ENCODE measurements at places on chromosomes 16 and 17.

DNA sequence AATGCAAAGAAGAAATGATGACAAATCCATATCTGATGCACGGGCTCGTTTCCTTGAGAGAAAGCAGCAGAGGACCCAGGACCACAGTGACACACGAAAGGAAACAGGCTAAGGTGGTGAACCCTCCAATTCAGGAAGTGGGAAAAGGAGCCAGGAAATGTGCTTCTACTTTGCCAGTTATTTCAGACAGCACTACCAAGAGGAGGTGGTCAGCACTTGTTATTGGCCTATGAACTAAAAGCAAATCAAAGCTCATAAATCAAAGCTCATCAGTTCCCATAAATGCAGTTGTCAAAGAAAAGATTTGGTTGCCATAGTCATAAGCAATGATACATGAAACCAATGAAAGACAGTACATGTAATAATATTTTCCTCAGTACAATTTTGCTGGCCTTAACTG is 12.6 kb upstream of the CLTC start:
- DNase-seq, result no peak

DNA sequence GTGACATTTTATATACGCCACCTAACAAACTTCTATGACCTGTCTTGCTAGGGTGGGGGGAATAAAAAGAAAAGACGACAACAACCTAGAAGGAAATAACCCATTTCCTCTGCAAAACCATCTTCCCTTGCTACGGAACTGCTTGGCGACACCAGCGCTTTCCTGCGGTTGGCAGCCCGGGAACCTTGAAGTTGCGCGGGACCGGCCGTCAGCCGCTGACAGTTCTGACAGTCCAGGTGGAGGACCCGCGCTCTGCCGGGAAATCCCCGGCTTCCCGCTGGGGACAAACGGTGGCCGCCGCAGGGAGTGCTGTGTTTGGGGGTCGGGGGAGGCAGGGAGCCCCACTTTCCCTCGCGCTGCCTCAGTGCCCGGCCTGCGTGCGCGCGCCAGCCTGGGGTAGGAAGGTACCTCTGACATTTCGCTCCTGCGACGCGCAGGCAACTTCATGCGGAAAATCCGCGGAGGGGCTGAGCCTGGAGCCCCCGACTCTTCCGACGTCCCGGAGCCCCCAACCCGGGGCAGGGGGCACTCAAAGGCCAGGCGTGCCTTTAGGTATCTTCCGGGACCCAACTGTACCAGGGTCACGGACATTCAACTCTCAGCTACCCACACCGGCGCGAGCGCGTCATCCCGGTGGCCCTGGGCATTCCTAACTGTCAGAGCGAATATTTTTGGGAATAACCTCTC is 516 bp downstream of the SLC16A6 start:
- DNase-seq, result no peak

- DNase-seq, result no peak
Observed at GRCh38 chr16:21116148-21116693, 34.4 kb downstream of the DNAH3 start.

- DNase-seq, result no peak
Observed at GRCh38 chr16:23821467-23821866, 14.3 kb upstream of the PRKCB start.

DNA sequence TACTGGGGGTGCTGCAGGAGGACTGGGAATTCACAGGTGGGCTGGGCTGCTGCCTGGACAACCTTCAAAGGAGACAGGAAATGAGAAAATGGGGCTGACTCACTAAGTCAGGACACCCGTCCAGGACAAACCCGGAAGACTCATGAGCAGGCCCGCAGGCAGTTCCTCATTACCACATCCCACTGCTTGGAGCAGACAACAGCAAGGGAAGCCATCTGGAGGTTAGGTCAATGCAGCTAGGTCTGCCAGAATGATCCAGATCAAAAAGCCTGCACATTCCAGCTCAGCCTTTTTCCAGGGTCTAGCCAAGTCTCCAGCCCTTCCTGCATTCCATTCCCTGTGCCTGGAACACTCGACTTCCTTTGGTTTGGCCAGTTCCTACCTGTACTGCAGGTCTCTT is 536.5 kb upstream of the CDH11 start:
- no peak for DNase-seq

DNA sequence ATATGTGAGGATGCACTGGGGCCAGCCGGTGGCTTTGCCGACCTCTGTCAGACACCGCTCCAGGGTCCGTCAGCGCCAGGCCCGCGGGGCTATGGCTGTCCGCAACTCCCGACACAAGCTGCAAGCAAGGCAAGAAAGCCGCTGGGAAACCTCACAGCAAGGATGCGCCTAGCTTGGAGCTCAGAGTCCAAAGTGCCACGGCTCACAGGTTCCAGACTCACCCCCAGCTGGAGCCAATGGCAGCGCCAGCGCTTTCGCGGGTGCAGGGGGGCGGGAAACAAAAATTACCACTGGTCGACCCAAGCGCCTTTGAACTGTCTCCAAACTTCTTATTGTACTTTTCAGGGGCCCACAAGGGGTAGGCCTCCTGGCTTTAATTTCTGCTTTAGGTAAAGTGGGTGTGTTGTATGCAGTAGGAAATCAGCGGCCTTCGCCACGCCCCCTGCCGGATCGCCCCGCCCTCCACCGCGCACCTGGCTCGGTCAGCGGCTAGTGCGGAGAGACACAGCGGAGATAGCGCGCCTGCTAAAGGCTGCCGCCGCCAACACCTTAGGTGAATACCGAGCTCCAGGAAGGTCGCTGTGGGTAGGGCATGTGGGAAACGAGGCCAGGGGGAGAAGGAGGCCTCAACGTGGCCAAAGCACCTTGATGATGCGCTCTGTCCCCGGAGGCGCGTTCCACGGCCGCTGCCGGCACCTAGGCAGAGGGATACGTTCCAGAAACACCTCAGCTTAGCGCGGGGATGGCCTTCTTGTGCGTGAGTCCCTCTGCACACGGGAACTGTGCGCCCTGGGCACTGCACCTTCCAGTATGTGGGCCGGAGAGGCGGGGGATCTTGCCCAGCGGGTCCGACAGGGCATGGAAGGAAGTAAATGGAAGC is 61.0 kb upstream of the RBL2 start:
- no peak for DNase-seq

DNA sequence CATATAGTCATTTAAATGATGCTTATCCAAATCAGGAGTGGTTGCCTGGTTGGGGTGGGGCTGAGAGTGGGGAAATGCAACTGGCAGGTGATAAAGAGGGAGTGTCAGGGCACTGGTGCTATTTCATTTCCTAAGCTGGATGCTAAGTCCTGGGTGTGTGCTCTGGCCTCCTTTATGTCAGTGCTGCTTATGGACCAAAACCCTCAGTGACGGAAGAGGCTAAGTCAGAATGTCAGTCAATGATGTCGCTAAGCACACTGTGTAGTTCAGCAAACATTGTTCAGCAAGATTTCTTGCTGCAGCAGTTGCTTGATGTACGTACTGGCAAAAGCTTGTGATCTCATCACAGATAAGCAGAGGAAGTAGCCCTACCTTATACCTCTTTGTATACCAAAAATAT is 16.4 kb upstream of the FLCN start:
- DNase-seq, result no peak

DNA sequence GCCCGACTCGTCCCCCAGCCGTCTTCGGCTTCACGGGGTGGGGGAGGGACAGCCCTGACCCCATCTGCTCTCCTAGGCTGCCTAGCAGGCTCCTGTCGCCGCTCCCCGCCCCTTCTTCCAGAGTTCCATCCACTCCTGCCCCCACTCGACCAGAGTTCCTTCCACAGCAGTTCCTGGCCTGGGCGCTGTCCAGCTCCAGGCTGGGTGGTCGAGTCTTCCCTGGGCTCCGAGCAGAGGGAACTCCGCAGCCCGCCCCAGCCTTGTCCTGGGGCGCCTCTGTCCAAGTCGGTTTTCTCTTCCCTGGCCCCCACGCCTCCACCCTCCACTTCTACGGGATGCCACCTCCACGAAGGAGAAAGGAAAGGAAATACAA is 1.4 kb downstream of the PYY start:
- no peak for DNase-seq
